ENCODE measurements at places on chromosomes 11 and 22.

DNA sequence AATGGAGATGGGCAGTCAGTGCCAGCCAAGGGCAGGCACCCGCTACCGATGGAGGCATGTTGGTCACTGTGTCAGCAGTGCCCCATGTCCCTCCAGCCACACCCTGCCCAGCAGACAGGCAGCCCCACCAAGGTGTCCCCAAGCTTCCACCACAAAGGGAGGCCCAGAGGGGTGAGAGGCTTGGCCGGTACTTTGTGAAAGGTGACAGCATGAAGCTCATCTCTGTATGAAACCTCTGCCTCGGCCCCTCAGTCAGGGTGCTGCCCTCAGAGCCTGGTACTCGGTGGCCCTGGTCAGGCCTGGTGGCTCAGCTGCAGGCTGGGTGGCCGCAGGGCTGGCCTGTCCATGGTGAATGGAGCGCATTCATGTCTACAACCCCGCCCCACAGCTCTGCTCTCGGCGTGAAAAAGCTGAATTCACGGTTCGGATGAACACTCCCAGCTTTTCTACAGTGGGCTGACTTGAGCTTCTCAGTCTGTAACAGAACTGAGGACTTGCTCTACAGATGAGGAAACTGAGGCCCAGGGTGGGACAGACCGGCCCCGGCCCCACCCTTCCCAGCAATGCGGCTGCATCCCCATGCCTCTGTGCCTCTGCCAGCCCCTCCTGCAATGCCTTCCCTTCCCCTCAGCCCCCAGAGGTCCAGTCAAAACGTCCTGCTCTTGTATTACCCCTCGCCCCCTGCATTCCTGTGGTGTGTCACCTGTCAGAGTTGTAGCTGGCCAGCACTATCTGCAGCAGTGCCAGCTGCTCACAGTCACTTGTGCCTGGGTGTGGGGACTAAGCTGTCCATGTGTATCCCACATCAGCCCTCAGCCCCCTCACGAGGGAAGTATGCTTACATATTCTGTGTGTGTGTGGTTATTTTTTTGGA, 27.7 kb downstream of the RSPH14 start:
- DNase-seq = no peak

GRCh38 chr11:33867561-33867960, 24.3 kb downstream of the LMO2 start:
- no peak for DNase-seq

DNA sequence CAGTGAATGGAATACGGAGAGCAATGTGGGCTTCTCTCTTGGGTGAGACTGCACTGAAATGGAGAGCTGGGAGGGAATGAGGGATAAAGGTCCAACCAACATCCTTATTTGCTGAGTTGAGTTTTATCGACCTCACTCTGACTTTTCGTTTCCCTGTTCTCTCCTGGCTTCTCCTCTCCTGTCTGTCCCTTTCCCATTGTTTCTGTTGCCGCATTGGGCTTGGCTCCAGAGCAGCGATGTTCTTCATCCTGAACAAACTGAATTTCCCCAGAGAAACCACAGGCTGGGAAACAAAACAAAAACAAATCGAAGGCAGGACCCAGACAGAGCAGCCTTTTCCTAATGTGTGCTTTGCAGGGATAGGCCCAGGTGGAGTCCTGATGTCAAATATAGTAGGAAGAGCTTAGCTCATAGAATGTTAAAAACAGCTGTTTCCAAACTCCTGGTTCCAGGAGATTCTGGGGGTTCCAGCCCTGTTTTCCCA, 30.0 kb downstream of the MOV10L1 start:
- no peak for DNase-seq

DNA sequence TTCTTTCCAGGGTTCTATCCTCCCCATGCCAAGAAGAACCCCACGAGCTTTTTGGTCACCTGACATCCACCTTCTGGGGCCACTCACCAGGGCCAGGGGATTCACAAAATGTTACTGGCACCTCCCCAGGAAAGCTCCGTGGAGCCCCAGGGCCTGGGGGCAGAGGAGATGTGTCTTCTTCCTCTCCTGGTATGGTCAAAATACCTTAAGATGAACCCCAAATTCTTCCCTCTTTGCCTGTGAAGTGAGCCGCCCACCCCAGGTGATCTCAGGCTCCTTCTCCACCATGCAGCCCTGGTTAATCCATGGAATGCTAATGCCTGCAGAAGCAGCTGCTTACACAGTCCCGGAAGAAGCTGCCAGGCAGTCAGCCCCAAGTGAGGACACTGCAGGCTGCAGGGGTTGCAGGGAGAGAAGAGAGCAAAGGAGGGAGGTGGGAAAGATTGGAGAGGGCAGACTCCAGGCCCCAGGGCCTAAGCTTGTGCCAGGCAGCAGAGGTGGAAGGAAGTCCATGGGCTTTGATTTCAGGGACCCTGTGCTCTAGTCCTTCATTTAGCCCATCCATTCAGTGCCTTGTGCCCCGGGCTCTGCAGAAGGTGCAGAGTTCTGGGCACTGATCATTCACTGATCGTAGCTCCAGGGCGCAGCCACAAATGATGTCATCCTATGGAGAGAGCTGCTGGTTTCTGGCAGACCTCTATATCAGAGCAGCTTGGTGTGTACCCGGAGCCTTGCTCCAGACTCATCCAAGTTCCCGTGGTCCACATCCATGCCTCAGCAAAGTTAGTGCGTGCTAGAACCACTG, 127.9 kb upstream of the NECTIN1 start:
- DNase-seq = no peak

- no peak for DNase-seq
These were observed 90.5 kb upstream of the ARHGAP32 start for GRCh38 chr11:129282634-129283033.

- no peak for DNase-seq
These were observed 39.7 kb downstream of the MPPED1 start for GRCh38 chr22:43451371-43452050.

DNA sequence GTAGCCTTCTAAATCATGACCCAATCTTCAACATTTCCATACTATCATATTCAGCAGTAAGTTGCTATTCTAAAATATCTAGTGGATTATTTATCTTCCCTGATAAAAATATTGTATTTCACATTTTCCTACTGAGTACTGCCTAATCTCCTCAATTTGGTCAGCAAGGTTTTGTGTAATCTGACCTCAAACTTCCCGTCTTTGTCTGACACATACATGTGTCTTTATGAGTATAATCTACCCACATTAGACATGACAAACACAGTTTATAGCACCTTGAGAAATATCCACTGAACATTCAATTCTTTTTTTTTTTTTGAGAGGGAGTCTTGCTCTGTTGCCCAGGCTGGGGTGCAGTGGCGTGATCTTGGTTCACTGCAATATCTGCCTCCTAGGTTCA, 113.7 kb upstream of the LUZP2 start:
- DNase-seq = no peak

DNA sequence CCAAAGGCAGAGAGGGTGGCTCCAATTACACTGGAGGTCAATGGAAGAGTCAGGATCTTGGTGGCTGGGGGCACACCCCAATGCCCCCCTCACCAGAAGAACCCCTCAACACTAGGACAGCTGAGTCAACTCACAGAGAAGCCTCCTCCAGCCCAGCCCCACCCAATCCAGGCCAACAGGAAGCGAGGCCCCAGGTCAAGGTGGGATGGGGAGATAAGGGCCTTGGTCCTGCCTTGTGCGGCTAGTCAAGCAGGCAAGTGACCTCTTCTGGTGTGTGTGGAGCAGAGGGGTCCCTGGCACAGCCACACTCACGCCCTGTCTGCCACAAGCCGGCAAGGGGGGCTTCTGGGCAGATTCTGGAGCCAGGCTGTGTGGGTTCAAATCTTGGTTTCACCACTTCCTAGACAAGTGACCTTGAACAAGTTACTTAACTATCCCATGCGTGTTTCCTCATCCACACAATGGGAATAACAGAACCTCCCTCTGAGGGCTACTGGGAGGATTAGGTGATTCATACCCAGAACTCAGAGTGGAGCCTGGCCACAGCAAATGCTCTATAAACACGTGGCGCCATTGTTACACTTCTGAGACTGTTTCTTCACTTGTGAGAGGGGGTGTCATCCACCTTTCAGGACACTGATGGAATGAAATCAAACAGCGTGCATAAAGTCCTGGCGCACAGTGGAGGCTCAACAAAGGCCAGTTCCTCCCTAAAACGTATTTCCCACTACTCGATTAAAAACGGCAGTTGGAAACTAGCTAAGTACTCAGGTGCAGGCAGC, 3.2 kb downstream of the TTLL12 start:
- DNase-seq = no peak

DNA sequence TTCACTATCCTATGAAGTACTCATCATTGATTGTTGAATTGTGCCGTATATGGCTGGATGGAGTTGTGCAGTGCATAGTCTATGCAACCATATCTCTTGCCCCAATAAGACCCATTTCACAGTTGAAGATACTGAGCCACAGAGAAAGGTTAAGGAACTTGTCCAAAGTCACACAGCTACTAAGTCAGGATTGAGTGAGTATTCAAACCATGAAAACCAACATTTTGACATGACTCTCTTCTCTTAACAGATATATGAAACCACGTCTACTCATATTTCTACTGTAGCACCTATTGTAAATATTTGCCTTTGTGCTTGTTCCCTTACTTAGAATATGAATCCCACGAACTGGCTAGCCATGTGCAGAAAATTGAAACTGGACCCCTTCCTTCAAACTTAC, 58.1 kb downstream of the MAML2 start:
- no peak for DNase-seq

DNA sequence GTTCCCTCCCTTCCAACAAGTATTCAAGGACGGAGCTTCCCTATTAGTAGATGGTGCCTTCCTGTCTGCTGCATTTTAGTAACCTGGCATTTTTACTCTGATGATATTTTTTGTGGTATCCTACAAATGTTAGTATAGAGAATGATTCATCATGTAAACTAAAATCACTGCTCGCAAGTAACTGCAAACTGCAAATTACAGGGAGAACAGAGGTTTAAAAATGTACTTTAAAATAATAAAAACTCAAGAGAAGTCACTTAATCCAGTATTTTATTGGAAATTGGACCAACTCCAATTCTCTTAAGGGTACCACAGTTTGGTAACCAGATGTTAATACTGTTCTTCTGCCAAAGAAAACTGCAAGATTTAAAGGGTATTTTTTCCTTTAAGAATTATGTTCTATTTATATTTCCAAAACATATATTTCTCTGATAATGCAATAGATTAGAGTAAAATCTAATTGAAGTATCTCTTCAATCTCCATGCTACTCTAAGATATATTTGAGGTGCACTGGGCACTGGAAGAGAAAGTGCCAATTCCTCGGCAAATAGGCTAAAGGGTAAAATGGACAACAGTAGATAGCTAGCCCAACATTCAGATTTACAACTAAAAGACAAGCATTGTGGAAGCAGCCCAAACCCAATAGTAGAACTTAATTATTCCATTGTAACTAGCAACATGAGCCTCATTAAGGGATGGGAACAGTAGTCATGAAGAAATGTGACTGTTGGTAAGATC, 298.0 kb downstream of the TTC28 start:
- DNase-seq = no peak

Measured in AG04449 (cell line).